NCI-H1436 (cell line): ENCODE measurements at places on chromosomes 16 and 17.

DNA sequence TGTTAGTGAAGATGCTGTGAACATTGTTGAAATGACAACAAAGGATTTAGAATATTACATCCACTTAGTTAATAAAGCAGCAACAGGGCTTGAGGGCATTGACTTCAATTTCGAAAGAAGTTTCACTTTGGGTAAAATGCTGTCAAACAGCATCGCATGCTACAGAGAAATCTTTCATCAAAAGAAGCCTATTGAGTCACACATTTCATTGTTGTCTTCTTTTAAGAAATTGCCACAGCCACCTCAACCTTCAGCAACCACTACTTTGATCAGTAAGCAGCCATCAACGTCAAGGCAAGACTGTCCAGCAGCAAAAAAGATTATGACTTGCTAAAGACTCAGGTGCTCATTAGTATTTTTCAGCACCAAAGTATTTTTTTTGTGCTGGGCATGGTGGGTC, 13.2 kb upstream of the MAP2K6 start:
- no peak for DNase-seq

DNA sequence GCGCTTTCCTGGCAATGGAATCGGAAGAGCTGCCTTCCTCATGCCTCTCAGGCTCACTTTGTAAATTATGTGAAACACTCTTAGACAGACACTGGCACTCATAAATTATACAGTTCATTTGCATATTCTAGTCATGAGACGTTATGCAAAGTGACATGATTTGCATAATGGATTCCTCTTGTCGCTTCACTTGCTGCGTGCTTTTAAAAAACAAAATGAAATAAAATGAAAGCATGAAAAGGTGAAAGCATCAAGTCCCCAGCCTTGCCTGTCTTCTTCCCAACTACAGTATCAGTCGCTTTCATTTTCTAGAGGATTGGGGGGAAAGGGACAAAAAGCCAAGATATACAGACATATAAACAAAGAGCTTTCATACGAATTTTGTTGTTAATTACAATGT, 252.8 kb upstream of the PMFBP1 start:
- no peak for DNase-seq

DNA sequence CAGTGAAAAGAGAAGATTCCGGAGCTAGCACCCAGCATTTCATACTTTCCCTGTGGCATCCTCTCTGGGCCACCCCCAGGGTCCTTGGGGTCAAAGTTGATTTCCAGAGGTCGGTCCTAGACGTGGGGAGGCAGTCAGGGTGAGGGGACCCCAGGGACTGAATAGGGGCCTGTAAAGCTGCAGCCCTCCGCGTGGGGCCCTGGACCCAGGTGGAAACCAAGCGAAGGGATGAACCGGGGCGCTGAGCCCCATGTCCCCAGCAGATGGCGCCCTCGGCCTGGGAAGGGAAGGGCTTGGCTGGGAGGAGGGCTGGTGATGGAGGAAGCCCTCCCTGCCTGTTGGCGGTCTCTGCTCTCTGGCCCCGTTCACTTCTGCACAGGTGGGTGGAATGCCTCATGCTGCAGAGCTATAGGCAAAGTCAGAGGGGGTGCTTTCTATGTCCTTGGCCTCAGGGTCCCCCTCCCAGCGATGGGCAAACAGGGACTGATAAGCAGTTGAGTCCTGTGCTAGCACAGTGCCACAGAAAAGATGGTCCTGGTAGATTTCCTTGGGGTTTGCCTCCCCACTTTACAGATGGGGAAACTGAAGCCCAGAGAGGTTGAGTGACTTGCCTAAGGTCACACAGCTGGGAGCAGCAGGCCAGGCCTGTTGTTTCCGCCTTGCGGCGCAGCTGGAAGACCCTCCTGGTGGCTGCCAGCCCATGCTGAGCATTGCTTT, 163.4 kb upstream of the CIBAR2 start:
- peak; percentile 73 for DNase-seq

DNA sequence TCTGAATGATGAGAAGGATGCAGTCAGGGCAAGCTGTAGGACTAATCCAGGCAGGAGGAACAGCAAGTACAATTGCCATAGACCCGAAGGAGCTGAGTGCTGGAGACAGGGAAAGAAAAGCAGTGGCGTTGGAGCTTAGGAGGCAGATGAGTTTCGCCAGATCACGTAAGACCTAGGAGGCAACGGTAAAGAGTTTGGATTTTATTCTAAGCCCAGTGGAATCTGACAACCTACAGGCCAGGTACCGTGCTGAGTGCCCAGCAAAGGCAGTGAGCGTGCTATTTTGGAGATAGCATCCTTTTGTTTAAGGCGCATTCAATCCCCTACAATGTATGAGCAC, 1.2 kb downstream of the USP43 start:
- no peak for DNase-seq

GRCh38 chr17:77657839-77658238, 300.7 kb upstream of the TNRC6C start:
- no peak for DNase-seq

DNA sequence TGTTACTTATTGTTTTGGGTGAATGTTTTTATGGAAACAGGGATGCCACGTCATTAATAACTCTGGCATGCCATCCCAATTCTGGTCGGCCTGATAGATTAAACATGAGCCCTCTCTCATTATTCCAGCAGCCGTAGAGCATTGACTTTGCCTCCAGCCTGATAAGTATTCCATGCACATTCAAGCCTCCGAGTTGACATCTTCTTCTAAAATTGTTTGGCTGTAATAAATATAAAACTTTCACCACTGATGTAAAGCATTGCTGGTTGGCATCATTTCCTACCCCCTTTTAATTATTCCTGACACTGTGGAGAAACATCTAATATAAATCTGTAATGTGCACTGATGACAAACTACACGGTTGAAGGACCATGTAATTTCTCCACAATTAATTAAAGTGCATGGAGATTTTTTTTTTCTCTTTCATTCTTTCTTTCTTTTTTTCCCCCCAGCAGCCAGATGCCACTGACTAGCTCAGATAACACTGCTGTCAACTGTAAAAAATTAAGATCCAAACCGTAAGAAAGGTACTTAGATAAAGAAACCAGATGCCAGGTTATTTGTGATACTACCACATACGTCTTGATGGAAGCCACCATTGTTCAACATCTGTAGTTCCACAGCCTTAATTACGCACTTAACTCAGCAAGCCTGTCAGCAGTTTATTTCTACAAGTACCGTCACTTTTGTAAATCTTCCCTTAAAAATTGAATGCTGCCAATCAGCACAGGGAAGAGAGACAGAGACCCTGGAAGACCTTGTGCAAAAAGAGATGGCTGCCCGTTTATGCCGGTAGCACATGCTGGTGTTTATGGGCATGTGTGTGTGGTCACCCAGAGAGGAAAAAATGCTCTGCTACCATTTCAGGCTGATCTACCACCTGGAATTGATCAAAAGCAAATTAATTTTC, 237.7 kb downstream of the IRX3 start:
- no peak for DNase-seq

DNA sequence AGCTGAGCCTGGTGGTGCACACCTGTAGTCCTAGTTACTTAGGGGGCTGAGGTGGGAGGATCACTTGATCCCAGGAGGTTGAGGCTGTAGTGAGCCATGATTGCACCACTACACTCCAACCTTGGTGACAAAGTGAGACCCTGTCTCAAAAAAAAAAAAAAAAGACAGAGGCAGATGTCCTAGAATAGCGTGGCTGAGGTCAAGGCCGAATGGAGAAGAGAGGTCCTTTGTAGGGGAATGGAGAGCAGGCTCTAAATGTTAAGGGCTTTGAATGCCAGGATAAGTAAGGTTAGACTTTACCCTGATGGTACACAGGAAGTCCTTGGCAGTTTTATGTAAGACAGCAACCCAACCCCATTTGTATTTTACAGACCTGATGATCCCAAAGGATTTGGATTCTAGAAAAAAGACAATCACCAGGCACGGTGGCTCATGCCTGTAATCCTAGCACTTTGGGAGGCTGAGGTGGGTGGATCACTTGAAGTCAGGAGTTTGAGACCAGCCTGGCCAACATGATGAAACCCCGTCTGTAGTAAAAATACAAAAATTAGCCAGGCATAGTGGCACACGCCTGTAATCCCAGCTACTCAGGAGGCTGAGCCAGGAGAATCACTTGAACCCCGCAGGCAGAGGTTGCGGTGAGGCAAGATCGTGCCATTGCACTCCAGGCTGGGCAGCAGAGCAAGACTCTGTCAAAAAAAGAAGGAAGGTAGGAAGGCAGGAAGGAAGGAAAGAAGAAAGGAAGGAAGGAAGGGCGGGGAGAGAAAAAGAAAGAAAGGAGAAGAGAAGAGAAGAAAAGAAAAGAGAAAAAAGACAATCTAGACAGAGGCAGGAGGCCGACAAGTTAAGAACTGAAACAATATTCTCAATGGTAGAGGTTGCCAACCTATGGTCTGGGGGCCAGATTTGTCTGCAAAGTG, 2.1 kb upstream of the SBK1 start:
- DNase-seq = no peak

- no peak for DNase-seq
Observed at GRCh38 chr17:69743091-69743490, 328.6 kb downstream of the MAP2K6 start.

DNA sequence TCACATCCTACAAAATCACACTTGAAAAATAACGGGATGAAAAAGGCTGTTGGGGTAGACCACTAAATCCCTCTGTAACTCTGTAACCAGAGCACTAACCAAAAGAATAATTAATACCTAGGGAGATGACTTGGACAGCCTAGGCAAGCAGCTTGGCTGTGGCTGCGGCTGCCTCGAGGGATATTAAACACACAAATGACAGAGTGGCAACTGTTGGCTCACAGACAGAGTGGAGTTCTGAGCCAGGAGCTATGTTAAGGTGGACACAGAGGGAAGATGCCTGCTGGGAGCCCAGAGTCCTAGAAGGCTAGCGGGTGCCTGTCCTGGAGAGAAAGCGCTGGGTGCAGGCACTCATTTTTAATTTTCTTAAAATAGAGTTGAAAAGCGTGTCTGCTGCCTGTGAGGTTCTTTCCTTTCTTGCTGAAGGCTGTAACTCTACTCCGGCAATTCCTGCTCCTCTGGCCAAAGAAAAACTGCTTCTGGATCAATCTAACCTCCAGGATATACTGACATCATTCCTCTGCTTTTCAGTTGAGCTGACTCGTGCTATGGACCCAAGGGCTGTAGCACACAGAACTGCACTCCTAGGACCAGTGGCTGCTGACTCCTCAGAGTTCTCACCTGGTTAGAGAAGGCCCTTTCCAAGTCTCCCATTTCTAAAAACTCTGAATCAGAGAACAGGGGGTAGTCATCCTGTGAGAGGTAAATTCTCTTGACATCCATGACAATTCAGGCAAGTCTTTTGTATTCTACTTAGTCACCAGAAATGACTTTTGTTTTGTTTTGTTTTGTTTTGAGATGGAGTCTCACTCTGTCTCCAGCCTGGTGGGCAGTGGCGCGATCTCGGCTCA, 147.9 kb downstream of the STX8 start:
- no peak for DNase-seq

DNA sequence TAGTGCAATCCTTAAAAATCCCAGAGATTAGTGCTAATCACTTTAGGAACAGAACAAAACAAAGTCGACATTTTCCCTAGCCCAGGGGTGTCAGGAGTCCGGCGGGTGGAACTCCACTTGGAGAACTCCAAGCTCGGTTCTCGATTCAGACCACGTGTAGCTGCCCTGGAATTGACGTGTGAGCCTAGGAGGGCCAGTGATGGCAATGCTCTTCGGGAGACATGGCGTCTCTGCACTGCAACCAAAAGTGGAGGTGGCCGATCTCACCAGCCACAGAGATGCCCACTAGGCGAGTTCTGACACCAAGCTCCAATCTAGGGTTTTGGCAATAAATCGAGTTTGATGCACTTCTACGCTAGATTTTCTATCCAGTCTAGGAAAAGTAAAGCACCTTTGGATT, 17.6 kb downstream of the MAP1LC3B start:
- no peak for DNase-seq

- DNase-seq = no peak
Observed at GRCh38 chr16:86491640-86492023, 18.7 kb upstream of the FOXF1 start.

DNA sequence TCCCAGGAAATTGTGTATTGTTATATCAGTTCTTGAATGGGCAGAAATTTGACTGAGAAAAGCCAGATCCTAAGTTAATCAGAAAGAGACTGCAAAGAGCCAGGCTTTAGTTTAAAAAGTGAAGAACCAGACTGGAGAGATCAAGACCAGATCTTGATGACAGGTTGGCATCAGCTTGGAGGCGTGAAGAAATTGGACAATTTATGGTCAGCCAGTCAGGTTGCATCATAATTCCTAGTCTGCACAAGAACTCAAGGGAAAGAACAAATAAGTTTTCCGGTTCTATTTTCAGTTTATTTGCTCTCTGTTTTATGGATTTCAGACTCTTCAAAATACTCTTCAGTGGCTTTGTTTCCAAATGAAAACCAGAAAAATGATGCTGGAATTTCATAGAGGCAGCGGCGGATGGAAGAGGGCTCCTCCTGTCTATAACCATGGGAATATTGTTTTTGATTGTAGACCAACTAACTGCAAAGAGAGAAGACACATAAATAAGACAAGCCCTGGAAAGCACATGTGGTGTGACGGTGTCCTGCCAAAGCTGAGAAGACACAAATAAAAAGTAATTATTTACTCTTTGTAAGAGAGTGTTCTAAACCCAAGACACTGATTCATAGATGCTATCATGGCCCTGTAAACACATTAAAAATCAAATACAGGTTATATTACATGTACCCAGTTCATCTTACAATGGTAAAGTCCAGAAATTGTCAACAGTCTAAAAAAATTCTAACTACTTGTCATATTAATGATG, 91.7 kb downstream of the PCTP start:
- no peak for DNase-seq

GRCh38 chr16:177394-177822, 928 bp downstream of the HBA1 start:
- no peak for DNase-seq

DNA sequence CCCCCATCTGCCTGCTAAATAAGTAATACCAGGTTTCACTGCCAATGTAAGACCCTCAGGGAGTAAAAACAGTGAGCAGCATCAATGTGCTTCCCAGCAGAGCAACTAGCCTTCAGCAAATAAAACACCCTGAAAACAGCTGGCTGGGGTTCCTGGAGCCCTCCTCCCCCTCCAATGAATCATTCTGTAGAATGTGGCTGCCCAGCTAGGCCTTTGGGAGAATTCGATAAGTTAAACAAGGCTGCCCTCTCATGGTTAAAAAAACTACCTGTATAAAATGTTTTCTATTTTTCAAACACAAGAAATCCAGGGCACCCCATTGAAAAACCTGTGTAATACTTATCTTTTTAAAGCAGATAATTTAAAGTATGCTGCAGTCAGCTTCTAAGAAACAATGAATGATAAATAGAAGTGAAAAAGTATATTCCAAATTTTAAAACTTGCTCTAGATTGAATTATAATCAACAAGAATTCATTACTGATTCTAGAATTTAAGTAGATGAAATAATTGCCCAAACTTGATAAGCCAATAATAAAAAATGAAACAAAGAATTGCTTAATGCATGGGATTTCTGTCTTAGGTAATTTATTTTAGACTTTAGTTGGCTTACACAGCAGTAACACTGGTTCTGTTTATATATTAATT, 9.4 kb upstream of the TOM1L1 start:
- DNase-seq = peak; percentile 43

- DNase-seq = no peak
Observed at GRCh38 chr17:32126746-32127145, 15.6 kb upstream of the RHOT1 start.

DNA sequence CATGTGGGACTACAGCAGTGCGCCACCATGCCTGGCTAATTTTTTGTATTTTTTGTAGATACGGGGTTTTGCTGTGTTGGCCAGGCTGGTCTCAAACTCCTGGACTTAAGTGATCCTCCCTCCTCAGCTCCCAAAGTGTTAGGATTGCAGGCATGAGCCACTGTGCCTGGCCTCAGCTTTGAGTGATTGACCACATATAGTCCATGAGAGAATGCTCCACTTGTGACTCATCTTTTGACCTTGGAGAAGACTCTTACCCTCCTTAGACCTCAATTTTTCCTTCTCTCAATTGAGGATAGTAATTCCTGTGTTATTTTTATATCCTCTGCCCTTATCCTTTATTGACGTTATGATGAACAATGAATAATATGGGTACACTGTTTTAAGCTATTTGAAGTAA, 30.9 kb upstream of the DUSP14 start:
- no peak for DNase-seq
